Colonic mucosa (tissue), 4 donors: ENCODE measurements at places on chromosomes 11 and 22. TPM values are rescaled to one million over a fixed set of nuclear protein-coding genes. Genes with fewer than 3 reads are reported as not detected.

The TRIM49 gene
- total RNA-seq: not detected

The FZD4 gene
- total RNA-seq: 6.7 TPM

The PKP3 gene
- total RNA-seq: 167 TPM

The GP1BB gene
- 0.45 TPM for total RNA-seq

The MMP8 gene
- total RNA-seq: not detected

The NAV2 gene
- 45.3 TPM for total RNA-seq

The OR8A1 gene
- not detected for total RNA-seq

The UBQLNL gene
- total RNA-seq: 0.22 TPM

The KCNJ5 gene
- 0.66 TPM for total RNA-seq

The SLC22A6 gene
- total RNA-seq: not detected

The VWCE gene
- 0.58 TPM for total RNA-seq

The MS4A8 gene
- 24.0 TPM for total RNA-seq

The KRTAP5-1 gene
- not detected for total RNA-seq

The ANO5 gene
- 7.5 TPM for total RNA-seq
